ENCODE measurements at places on chromosomes 3 and 15.

GRCh38 chr15:44034933-44035624, 160.0 kb downstream of the FRMD5 start:
- peak; percentile 8 for DNase-seq

DNA sequence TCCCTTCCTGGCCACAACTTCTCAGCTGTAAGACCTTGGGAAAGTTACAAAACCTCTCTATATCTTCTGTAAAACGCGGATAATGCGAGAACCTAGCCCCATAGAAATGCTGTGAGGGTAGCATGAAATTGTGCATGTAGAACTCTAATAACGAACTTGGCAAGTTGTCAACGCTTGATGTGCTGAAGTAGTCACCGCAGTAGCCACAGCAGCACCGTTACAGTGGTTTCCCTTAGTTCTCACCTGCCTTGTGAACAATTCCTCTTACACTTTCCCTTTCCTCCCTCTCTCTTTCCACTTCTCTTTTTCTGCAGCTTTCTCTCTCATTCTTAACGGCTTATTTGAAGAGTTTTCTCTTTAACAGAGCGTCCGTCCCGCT, 447 bp upstream of the SHQ1 start:
- DNase-seq: no peak

DNA sequence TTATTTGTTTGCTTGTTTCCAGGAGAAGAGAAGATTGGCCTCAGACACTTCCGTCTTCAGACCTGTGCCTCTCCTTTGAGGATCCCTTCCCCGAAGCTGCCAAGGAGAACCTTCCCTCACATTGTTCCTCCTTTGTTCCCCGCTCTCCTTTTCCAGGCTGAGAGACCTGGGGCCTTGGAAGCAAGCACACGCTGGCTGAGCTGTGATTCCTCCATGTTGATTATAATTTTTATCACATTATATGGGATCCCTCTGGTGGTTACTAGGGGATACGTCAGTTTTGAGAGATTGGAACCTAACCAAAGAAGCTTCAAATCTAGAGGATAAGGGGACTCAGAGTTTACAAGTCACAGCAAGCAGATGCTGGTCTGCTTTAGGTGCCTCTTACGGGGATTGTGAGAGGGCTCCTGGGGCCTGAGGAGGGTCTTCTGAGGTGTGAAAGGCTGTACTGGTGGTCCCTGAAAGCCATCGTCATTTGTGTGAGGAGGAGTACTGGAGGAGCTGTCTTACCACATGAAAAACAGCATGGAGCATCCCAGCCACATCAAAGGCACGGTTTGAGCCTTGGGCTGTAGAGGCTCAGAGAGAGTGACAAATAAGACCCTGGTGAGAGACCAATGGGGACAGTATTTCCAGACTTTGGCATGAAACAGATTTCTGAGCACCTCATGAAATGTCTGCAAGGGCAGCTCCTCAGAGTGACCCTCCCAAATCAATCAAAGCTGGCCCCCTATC, 760.1 kb upstream of the CFAP20DC start:
- no peak for DNase-seq

DNA sequence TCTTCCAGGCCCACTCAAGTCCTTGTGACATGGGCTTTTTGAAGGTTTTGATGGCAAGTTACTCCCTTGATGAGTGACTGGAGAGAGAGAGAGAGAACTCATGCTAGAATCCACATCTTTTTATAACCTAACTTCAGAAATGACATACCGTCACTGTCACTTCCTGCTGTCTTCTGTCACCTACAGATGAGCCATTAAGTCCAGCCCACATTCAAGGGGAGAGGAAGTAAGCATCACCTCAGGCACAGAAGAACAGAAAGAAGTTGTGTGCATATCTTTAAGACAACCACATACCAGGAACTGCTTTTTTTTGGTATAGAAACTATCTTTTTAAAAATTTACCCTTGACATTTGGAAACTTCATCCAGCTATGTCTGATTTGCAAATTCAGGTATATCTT, 16.6 kb upstream of the TXNRD3 start:
- DNase-seq: no peak

GRCh38 chr3:139358841-139359562, 15.2 kb downstream of the MRPS22 start:
- DNase-seq: no peak

- DNase-seq: no peak
Measured at GRCh38 chr3:29822071-29822470, 541.2 kb downstream of the RBMS3 start.

- DNase-seq: no peak
Measured at GRCh38 chr3:45715945-45716344, 26.7 kb downstream of the SACM1L start.

DNA sequence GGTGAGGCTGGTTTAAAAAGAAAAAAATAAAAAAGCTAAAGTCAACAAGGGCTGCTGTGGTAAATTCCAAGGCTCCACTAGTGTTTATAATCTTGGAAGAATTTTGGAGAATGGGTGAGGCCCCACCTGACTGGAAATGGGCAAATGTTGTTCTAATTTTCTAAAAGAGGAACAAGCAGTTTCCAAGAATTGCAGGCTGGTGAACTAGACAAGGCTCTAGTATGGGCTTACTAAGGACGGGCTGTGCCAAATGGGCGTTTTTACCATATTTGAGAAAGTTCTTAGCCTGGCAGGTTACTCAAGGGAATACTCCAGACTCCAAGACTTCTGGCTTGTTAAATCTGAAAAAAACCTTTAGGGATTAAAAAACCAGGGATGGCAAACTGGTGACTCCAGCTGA, 67.0 kb upstream of the ABHD2 start:
- DNase-seq: no peak

GRCh38 chr3:115624029-115624741, 875 bp downstream of the GAP43 start:
- DNase-seq: no peak

GRCh38 chr3:23600167-23600871, 205.4 kb upstream of the UBE2E1 start:
- DNase-seq: no peak
